Caudate nucleus (tissue), 63 donors: ENCODE measurements at places on chromosomes 11 and 22.
A peak's percentile ranks its signal among the peaks of the same experiment; 100 is the strongest.

GRCh38 chr11:72254299-72254993 is 10.5 kb upstream of the PHOX2A start:
- DNase-seq, result no peak

DNA sequence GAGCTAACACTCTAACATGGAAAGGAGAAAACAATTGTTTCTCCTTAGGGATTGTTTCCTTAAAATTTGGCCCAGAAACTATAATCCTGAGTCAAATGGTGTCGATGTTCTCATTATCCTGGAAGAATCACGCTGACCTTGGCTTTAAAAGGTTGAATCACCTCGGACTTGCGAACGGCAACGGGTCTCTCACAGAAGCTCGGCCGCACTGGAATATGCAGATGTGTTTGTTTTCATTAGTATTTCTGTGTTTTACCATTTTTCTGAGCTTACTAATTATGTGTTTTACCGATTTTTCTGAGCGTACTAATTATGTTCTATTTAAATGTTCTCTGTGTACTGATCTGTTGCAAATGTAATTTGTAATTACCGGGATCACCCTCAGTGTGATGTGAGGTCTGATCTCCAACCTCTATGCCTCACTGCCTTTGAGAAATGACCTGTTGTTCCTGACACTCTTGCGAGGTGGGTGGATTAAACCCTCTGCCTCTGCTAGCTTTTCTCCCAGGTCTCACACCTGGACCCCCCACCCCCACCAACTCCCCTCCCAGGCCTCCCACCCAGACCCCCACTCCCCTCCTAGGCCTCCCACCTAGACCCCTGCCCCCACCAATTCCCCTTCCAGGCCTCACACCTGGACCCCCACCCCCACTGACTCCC is 38.3 kb upstream of the BRSK2 start:
- DNase-seq, result no peak

DNA sequence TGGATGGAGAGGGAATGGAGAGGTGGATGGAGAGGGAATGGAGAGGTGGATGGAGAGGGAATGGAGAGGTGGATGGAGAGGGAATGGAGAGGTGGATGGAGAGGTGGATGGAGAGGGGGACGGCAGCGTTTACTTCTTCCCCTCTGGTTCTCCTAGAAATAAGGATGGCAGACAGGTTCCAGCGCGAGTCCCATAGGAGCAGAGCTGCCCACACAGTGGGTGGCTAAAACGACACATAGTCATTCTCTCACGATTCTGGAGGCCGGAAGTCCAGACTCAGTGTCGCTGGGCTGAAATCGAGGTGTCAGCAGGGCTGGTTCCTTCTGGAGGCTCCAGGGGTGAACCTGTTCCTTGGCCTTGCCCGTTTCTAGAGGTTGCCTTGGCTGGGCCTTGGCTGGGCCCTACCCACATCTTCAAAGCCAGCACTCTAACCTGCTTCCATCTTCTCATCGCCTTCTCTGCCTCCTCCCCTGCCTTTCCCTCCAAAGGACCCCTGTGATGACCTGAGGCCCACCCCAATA is 12.7 kb upstream of the CTSD start:
- DNase-seq, result no peak

DNA sequence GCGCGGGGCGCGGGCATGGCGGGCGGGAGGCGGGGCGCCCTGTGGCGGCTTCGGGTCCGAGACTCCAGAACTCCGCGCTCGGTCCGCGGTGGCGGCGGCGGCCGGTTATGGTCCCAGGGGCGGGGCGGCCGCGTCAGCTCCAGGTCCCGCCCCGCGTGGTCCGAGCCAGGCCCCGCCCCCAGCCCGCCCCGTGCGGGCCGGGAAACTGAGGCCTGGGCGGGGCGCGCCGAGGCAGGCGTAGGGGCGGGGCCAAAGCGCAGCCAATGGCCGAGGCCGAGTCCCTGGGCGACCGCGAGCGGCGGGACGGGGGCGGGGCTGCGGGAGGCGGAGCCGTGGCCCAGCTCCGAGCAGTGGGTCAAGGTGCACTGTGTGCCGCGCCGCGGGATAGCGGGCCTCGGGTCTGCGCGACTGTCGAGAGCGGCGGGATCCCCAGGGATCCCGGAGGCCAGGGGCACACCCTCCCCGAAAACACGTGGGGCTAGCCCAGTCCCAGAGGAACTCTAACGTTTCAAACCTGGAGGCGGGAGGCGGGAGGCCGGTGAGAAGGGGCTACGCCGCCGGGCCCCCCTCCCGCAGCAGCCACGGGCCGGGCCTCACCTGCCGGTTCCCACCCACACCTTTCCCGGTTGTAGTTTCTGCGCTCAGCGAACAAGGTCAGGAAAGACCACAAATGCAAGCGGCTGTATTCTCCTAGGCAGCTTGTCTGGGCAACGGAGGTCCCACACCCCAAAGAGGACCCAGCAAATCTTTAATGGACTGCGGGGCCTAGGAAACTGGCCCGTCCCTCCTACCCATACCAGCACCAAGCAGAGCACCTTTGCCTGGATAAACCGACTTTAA is at the start of gene SLC25A1:
SLC25A1 (minus strand) TSS at position 80 of the 840 bp plus-strand sequence; CDS start at position 17, 63 bp downstream.
- peak; percentile 70 for DNase-seq

- no peak for DNase-seq
Measured at GRCh38 chr22:28600546-28601143, 79.0 kb downstream of the TTC28 start.
